DMS153 (cell line): ENCODE measurements at places on chromosomes 6 and 20.

DNA sequence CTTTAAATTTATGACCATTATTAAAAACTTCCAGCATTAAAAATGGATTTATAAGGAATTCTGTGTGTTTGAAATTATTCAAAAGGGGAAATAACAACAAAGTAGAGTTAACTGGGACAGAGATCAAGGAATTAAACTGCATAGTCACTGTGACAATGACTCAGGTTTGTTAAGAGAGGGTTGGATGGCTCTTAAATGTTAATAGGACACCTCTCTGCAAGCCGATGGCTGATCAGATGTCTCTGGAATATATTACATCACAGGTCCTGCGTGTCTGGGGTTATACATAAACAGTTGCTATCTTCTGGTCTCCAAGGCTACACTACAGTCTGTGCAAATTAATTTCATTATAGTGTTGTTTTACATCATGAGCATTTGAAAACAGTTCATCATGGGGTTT, 574.3 kb downstream of the COL12A1 start:
- DNase-seq = no peak

- DNase-seq = no peak
These were observed 66.1 kb upstream of the MLN start for GRCh38 chr6:33869826-33870423.

- no peak for DNase-seq
These were observed 74.0 kb downstream of the ZDHHC14 start for GRCh38 chr6:157454762-157455714.

- no peak for DNase-seq
These were observed 18.3 kb downstream of the CAPN11 start for GRCh38 chr6:44176762-44177509.

GRCh38 chr6:4398791-4399190, 263.4 kb upstream of the ECI2 start:
- no peak for DNase-seq

DNA sequence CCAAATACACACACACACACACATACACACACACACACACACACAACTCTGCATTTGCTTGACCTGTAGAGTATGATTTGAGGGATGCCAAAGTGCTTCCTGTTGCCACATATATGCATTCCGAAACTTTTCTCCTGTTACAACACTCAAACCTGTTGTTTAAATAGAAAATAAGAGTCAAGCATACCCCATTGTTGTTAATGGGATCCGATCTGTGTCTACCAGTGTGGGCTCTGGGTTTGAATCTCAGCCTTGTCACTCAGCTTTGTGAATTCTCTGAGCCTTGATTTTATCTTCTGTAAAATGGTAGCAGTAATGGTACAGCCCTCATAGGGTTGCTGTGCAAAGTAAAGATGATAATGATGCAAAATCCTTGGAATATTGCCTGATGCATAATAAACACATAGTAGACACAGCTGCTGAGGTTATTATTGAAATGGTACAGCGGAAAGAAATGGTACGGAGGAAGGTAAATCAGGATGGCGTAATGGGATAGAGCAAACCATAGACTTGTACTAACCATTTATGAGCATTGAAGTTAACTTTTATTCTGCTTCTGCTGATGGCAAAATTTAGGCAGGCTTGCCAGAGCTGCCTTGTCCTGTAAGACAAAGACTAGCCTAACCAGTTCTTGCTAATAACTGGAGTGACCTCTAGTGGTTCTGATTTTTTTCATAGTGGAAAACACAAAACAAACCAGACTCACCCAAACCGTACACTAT, 113.5 kb upstream of the PHACTR1 start:
- DNase-seq = no peak

GRCh38 chr6:137094411-137095008, 49.7 kb upstream of the IL20RA start:
- peak; percentile 37 for DNase-seq

DNA sequence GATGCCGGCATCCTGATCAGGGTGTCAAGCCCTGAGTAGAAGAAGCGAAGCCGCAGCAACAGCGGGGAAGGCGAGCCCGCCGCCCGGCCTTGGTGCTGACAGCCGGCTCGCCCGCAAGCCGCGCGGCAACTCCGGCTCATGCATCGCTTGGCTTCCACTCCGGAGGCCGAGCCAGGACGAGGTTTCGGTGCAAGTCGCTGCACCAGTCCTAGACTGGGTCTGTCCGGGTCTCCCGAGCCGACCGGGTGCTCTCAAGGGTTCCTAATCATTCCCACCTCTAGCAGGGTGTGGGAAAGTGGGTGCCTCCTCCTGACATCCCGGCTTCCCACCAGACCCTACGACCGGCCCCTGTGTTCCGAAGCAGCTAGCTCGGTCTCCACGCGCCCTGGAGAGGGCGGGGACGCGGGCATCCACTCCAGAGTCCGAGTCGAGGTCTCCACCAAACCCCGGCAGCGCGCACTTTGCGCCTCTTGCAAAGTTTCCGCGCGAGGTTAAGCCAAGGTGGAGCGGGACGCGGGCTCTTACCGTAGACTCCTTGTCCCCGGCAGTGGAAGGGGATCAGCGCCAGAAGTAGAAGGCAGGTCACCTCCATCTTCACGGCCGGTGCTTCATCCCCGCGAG, 1.4 kb downstream of the MDGA1 start:
- DNase-seq = no peak

GRCh38 chr6:118708055-118708454, 56.7 kb upstream of the CEP85L start:
- DNase-seq = no peak

DNA sequence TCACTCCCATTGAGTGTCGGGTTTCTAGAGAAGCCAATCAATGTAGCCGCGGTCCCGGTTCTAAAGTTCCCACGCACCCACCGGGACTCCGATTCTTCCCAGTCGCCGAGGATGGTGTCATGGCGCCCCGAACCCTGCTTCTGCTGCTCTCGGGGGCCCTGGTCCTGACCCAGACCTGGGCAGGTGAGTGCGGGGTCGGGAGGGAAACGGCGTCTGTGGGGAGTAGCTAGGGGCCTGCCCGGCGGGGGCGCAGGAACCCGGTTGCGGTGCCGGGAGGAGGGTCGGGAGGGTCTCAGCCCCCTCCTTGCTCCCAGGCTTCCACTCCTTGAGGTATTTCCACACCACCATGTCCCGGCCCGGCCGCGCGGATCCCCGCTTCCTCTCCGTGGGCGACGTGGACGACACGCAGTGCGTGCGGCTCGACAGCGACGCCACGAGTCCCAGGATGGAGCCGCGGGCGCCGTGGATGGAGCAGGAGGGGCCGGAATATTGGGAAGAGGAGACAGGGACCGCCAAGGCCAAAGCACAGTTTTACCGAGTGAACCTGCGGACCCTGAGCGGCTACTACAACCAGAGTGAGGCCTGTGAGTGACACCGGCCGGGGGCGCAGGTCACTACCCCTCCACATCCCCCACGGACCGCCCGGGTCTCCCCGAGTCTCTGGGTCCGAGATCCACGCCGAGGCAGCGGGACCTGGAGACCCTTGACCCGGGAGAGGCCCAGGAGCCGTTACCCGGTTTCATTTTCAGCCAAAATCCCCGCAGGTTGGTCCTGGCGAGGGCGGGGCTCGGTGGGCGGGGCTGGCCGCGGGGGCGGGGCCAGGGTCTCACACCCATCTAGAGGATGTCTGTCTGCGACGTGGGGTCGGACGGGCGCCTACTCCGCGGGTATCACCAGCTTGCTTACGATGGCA, 35.2 kb upstream of the HLA-G start:
- no peak for DNase-seq

DNA sequence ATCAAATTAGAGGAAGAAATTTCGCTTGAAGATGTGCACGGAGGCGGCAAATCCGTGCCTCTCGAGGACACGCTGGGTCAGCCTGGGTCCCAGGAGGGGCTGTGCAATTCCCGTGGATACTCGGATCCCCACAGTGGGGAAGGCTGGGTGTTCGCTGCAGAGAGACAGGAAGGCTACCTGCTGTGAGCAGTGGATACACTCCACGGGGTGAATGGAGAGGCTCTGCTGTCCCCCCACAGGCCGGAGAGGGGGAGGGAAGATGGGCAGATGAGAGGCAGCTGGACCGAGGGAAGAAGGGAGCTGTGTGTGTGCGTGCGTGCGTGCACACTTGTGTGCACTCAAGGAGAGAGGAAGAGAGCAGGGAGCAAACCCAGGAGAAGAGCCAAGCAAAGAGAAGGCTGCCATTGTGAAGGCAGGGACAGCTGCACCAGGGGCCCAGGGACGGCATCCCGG, 57.3 kb downstream of the SULF2 start:
- no peak for DNase-seq

DNA sequence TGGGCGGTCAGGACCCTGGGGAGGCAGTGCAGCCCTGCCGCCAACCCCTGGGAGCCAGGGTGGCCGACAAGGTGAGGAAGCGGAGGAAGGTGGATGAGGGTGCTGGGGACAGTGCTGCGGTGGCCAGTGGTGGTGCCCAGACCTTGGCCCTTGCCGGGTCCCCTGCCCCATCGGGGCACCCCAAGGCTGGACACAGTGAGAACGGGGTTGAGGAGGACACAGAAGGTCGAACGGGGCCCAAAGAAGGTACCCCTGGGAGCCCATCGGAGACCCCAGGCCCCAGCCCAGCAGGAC, 4.0 kb upstream of the COL9A3 start:
- no peak for DNase-seq

- DNase-seq = no peak
These were observed 24.1 kb upstream of the SERPINB1 start for GRCh38 chr6:2865694-2866151.

GRCh38 chr6:52016915-52017748, 70.3 kb downstream of the PKHD1 start:
- DNase-seq = no peak

DNA sequence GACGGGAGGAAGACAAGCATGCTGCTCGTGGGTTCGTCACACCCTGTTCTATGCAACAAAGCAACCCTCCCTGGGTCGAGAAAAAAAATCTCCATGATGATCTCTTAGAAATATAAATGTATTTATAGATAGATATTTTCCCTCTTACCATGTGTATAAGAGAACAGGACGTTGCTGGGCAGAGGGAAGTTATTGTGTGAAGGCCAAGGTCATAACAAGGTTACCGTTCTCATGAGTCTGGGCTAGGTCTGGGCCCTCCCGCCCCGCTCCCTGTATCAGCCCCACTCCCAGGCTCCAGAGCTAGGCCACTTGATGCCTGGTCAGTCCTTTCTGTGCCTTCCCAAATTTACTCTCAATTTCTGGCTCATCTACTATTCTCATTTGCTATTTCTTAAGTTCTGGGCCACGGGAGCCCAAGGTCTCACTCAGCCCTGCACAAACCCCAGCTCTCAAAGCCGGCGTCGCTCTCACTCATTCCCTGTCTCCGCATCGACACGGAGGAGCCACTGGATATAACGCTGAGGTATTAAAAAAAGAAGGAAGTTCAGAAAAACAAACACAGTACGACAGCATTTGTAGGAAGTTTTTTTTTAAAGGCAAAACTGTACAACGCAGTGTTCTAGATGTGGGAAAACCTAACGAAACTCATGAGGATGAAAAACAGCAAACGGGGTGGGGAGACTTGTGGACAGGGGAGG, 96.8 kb downstream of the PSMG4 start:
- DNase-seq = no peak

GRCh38 chr6:144897441-144897921, 612.3 kb downstream of the UTRN start:
- no peak for DNase-seq

GRCh38 chr6:26122402-26122792, 35.2 kb downstream of the HFE start:
- no peak for DNase-seq

- DNase-seq = no peak
These were observed 24.1 kb upstream of the MYLIP start for GRCh38 chr6:16104624-16105433.

GRCh38 chr20:24842274-24842917, 106.7 kb upstream of the CST7 start:
- DNase-seq = no peak

DNA sequence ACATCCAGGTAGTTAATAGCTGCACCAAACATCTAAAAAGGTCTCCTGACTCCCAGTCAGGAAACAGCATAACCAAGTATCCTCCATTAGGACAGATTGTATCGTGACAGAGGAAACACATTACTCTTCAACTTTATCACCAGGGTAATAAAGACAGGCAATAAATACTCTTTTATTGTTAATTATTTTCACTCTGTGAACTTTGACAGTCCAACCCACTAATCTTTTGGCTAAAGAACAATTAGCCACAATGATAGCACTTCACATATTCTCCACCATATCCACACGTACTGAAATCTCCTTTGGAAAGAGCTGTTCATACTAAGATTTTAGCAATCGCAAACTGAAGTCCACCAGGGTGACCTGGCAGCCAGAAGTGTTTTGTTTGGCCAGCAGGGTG, 46.4 kb downstream of the ARHGAP18 start:
- DNase-seq = no peak

GRCh38 chr20:59571151-59571550, 33.2 kb upstream of the PHACTR3 start:
- DNase-seq = no peak

DNA sequence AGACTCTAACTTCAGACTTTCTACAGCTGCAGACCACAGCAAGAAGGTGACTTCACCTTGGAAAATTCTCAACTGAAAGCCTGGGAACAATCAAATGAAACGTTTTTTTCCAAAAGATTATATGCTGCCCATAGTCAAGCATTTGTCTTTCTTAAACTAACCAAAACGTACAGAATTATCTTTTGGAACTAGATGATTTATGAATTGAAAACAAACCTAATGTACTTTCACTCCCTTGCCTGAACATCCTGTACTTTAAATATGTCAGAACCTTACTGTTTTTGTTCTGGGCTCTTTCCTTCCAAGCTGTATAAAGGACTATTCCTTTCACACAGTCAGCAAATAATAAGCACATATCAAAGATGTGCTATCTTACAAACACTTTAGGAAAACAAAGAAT, 62.4 kb upstream of the TNFAIP3 start:
- DNase-seq = no peak

DNA sequence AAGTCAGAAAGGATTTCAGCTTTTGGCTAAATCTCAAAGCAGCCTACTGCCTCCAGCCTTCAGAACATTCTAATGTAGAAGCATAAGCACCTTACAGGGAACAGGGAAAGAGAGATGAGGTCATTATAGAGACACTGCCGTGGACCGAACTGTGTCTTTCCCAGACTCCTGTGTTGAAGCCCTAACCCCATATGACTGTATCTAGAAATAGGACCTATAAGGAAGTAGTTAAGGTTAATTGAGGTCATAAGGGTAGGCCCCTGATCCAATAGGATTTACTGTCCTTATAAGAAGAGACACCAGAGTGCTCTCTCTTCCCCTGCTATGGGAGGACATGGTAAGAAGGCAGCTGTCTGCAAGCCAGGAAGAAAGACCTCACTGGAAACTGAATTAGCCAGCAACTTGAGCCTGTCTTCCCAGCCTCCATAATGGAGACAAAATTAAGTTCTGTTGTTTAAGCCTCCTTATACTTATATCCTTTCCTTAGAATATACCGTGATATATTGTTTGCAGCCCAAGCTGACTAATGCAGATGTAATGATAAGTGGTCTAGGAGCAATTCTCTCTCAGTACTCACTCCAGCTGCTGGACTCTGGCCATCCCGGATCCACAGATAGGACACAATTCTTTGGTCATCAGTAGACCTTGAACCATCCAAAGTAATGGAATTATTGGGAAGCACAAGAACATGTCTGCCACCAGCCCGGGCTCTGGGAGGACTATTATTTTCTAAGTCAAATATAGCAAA, 71.4 kb downstream of the ALDH5A1 start:
- DNase-seq = no peak

GRCh38 chr6:137944793-137945498, 77.9 kb downstream of the TNFAIP3 start:
- no peak for DNase-seq
